ENCODE measurements at places on chromosomes 12 and 14. TPM values are rescaled to one million over a fixed set of nuclear protein-coding genes. Genes with fewer than 3 reads are reported as not detected.

Gene WNT1
- polyA plus RNA-seq, result not detected

Gene CLMN
- polyA plus RNA-seq, result 0.26 TPM

Gene LGR5
- polyA plus RNA-seq, result not detected

Gene CELA1
- not detected for polyA plus RNA-seq

DNA sequence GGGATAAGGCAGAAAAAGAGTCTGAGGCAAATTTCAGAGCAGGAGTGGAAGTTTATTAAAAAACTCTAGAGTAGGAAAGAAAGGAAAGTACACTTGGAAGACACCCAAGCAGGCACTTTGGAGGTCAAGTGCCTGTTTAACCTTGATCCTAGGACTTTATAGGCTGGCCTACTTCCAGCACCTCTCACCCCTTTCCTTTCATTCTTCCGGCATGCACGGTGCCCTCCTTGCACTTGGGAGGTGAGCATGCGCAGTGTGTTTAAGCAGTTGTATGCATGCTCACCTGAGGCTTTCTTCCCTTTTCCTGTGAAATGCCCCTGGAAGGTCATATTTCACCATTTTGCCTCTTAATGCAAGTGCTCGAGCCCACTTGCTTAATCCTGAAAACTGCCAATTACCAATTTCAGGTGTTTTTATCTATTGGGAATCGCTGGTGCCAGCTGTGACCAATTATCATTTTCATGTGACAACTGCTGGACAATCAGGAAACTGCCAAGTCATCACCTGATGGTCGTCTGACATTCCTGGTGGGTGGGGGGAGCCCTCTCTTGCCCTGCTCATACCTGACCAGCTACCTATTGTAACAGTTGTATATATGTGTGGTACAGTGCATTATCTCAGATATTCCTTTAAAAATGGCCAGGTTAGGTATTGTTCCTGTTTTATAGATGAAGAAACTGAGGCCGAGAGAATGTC lies 53.5 kb downstream of the SUDS3 start:
- DNase-seq, result no peak

DNA sequence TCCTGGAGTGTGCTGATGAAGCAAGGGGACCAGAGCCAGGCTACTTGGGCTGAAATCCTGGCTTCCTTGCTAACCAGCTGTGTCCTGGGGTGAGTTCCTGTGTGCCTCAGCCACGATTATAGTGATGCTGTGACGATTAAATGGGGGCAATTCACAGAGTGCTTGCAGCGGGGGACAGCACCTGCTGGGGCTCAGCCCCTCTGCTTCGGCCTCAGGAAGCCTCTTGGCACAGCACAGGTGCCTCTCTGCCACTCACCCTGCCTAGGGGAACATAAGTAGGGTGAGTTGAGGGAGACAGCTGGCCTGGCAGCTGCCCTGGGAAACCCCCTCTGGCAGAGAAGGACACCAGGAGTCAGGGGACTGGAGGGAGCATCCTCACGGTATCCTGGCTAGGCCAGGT lies 9.4 kb downstream of the KRT80 start:
- no peak for DNase-seq

GRCh38 chr12:51028126-51028812 lies 2.1 kb upstream of the SLC11A2 start:
- peak; percentile 23 for DNase-seq

- no peak for DNase-seq
Measured at GRCh38 chr14:105537580-105538474, 11.4 kb downstream of the TMEM121 start.
